AML-193 (cell line): ENCODE measurements at places on chromosomes 12 and 14.

GRCh38 chr12:8676651-8677050 lies 14.0 kb upstream of the MFAP5 start:
- no peak for DNase-seq

GRCh38 chr14:100121643-100122480 lies 37.6 kb downstream of the DEGS2 start:
- no peak for DNase-seq

DNA sequence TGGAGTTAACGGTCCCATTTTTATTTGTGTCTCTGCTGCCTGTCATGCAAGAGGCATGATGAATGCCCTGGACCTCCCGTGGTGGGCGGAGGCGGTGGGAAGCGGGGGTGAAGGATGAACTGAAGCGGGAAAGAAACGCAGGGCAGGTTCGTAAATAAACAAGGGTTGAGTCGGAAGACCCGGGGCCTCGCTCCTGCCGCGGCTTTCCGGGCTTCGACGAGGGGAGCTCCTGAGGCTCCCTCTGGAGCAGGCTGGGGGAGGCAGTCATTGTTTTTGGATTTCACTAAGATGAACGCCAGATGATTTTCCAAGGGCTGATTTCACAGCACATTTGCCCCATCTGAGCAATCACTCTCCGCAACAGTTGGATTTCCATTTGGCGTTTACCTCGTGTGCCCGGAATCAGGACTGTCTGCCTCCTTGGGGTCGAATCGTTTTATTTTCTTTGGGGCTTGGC lies 130.2 kb downstream of the SLC38A6 start:
- DNase-seq = no peak

- DNase-seq = peak; percentile 57
These were observed 472 bp downstream of the MBD6 start for GRCh38 chr12:57522887-57523705.

DNA sequence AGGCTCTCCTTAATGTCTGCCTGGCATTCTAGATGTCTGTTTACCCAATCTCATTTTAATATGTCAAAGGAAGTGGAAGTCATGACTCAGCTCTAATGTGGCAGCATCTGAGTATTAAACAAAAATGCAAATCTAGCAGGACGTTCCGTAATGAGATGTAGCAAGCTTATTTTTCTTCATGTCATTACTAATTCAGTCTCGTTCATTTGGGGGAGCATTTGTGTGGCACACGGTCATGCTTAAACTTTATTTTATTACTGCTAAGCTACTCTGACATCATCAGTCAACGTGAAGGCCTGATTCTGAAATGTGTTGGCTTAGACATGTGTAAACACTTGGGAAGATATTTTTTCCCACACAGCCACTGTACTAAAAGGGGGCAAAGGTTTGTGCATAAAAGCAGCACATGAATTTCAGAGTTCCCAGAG lies 326.7 kb upstream of the TMPO start:
- DNase-seq = no peak

DNA sequence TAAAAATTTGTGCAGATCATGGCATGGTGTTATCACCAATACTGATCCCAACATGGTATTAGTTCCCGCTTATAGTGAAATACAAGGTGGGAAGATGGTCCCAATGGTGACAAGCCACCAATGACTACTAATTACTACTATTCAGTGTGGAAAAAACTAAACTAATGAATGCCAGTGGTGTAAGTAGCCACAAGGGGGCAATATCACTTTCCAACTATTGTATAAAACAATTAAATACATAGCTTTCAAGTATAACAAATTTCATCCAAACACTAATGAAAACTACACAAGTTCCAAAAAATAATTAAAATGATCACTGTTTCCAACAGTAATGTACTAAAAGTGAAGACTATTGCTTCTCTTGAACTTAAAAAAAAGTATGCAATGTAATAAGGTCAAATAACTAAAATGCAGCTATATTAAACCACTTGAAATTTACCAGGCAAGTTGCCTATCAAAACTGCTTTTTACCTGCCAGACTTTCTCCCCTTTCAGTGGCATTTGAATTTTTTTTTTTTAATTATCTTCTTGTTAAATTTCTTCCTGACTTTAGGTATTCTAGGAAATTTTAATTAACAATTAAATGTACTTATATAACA lies 58.0 kb downstream of the PAPLN start:
- DNase-seq = peak; percentile 68

GRCh38 chr14:78947681-78948080 lies 777.5 kb downstream of the NRXN3 start:
- DNase-seq = no peak

- no peak for DNase-seq
These were observed 67.1 kb upstream of the CCND2 start for GRCh38 chr12:4206470-4206869.

- no peak for DNase-seq
These were observed 91.3 kb downstream of the EP400 start for GRCh38 chr12:132040906-132041606.

- no peak for DNase-seq
These were observed 347.4 kb downstream of the NPAS3 start for GRCh38 chr14:33285902-33286700.

DNA sequence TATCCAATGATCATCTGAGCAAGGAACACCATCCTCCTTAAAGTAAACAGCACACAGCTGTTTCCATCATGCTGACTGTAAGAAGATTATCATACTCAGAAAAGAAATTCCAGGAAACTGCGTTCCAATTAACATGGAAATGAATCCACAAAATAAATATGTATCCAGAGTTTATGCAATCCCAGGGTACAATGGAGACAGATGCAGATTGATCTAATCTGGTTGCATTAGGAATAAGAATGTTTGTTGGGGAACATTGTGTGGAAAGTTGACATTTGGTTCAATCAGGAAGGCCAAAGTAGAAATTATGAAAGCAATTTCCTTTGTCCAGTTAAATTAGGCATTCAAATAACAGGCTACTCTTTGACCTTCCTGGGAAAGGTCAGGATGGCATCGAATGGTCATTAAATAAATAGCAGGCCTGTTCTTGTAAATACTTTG lies 236.9 kb upstream of the AMIGO2 start:
- DNase-seq = no peak

GRCh38 chr14:29712601-29713000 lies 215.0 kb downstream of the PRKD1 start:
- DNase-seq = no peak

GRCh38 chr14:55446833-55447232 lies 6.4 kb upstream of the TBPL2 start:
- DNase-seq = no peak

- no peak for DNase-seq
These were observed 900 bp downstream of the C2CD5 start for GRCh38 chr12:22543246-22544037.

DNA sequence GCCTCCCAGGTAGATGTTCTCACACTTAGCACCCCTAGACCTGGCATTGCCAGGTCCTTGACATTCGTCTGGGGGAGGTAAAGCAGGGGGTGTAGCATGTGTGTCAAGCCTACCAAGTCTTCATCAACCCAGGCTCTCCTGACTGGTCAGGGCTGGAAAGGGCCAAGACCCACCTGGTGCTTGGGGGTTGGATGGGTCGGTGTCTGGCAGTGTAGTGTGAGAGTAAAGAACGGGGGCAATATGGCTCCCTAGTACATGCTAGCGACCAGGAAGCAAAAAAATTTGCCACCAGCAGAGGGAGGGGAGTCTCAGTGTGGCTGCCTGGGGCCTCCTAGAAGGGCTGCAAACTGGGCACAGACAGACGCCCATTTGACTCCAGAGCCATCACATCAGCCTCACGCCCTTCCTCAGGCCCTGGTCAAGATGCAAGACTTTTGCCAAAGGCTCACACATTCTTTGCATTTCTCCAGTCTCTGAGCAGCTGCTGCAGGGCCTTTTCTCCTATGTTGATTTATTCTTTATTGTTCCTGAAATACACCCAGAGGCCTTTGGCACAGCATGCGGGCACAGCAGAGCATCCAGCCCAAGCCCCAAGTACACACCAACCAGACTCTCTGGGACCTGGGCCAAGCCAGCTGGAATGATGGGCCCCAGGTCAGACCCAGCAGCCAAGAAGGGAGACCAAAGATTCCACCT lies 38.3 kb upstream of the PNMA1 start:
- DNase-seq = no peak

- DNase-seq = no peak
These were observed 166.7 kb upstream of the PWP1 start for GRCh38 chr12:107518868-107519267.
